ENCODE measurements at places on chromosomes 5 and 9. TPM values are rescaled to one million over a fixed set of nuclear protein-coding genes. Genes with fewer than 3 reads are reported as not detected.

GRCh38 chr5:142576804-142577203 is 109.1 kb downstream of the FGF1 start:
- DNase-seq, result no peak

GRCh38 chr9:83937861-83938455 is 16.7 kb upstream of the KIF27 start:
- DNase-seq, result peak; percentile 21

DNA sequence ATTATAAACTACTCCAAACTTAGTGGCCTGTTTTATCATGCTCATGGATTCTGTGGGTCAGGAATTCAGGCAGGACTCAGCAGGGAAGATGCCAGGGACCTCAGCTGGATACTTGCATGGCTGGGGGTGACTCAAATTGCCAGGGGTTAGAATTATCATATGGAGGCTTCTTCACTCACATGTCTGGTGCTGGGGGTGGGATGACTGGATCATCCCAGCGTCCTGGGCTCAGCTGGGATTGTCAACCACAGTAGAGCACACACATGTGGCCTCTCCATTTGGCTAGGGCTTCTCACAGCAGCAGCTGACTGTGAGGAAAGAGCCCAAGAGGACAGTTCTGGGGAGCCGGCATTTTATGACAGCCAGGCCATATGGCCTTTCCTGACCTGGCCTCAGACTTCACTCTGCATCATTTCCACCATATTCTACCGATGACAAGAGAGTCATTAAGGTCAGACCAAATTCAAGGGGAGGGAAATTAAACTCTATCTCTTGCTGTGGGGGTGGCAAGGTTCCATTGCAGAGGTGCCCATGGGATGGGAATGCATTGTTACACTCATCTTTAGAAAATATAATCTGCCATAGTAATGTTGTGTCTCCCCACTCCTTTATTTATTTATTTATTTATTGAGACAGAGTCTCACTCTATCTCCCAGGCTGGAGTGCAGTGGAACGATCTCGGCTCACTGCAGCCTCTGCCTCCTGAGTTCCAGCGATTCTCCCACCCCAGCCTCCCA is 5.2 kb upstream of the GRK6 start:
- no peak for DNase-seq

DNA sequence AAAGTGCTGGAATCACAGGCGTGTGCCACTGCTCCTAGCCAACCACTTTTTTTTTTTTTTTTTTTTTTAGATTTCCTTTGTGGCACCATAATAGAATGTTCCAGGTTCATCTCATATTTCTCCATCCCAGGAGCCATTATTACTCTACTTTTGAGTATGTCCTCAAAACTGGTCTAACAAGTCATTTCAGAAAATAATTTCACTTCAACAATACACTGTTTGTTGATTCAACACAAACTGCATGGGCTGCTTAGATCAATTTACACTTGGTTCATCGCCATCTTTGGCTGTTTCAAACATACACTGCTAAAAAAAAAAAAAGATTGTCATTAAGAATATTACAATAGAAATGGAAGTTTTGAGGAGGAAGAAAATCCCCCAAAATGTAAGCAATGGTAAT is 57.9 kb downstream of the CSNK1A1 start:
- DNase-seq, result no peak

DNA sequence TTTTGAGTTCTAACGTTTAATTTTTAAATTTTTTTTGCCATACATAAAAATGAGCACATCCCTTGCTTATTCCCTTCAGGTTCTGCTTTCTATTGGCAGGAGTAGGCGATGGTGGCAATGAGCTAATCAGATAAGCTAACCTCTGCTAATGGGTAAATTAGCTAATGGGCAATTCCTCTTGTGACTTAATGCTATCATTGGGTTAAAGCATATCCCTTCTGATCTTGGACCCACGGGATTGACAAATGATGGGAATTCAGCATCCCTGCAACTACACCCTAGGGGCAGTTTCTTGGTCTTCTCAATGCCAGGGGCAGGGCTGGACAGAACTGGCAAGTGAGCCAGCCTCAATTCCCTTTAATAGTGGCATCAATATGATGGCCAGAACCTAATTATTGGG is 70.2 kb upstream of the IL12B start:
- no peak for DNase-seq

COL5A1 gene
- 18.6 TPM for total RNA-seq

DNA sequence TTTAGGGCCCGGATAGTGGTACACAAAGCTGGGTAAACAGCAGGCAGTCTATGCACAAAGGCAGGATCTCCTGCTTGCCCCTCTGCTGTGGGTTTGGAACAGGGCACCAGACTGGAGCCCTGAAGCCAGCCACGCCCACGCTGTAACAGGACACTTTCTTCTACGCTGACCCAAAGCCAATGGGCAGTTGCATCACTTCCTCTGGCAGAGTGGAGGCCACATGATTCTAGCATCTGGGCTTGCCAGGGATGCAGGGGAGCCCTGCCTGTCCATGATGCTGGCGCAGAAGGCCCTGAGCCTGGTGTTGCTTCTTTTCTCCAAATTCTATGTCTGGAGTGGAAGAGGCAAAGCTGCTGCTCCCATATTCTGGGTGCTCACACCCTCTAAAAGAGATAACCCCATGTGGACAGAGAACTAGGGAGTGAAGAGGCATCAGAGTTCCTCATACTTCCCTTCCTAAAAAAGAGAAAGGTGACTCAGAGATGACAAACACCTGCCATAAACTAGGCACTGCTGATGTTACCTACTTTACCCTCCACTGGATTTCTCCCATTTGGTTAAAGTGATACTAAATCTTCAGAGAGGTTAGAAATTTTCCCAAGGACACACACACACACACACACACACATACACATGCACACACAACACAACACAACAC is 260.3 kb upstream of the KLF4 start:
- DNase-seq, result no peak

DNA sequence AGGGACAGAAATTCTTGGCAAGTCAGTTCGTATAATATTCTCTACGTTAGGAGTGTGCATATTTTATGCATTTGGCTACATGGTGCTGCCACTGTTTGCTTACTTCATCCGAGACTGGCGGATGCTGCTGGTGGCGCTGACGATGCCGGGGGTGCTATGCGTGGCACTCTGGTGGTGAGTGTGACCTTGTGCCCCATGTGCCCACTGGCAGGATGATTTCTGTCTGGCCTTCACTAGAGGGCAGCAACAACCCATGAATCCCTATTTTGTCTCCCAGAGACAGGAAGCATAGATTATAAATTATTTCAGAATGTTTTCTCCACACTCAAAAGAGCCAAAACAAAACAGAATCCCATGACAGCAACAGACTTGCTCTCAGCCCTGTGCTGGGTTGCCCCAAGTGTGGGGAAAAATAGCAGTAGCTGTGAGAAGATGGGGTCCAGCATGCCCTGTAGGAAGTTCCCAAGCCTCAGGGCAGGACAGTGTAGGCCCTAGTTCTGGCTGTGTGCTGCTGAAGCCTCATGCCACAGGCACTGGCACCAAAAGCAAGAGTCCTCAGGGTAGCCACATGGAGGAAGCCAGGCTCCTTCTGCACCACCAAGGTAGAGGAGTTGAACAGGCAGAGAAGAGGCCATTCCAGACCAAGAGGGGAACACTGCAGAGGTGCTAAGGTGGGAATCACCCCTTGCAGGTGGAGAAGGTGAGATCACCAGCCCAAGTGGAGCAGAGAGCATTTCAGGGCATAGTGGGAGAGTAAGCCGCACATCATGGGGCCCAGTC is 16.0 kb downstream of the SLC22A5 start:
- DNase-seq, result peak; percentile 21

PHPT1 gene
- total RNA-seq, result 170 TPM

ZNF454 gene
- total RNA-seq, result 0.26 TPM

GRCh38 chr5:60184606-60185005 is 291.1 kb upstream of the PDE4D start:
- no peak for DNase-seq

- DNase-seq, result peak; percentile 22
Observed at GRCh38 chr5:179732918-179733771, 523 bp downstream of the MAML1 start.

CCDC183 gene
- 0.93 TPM for total RNA-seq

DNA sequence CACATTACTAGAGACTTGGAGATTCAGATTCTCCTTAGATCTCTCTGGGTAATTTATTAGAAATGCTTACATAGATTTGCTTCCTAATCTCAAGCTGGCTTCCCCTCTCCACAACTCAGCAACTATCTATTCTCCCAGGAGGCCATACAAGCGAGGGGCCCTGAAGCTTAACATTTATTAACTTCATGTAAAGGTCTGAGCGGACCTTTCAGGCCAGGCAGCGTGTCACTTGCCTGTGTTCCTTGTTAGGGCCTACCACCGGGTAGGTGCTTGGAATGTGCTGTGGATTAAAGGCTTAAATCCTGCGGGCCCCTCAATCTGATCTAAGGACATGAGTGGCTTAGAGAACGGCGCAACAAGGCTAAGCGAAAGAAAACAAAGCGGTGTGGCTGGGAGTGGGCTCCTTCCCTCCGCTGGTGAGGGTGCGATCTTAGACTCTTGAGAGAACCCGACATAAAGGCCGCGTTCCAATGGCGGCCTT is 712 bp upstream of the HSPA4 start:
- DNase-seq, result no peak

DNA sequence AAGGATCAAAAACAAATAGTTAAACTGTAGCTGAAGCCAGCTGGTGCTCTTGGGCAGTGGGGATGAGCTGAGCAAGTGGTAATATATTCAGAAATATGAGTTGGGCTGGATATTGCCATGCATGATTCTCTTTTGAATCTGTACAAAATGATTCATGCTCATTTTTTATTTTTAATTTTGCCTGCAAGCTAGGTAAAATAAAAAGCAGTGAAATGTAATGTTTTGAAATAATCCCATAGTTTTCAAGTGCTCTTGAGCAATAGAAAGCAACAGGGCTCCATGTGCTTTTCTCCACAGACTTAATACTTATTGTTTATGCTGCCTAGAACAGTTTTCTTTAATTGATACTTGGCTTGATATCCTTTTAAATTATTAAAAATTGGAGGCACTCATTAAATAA is 489.3 kb downstream of the TLE4 start:
- no peak for DNase-seq

PCDHB16 gene
- total RNA-seq, result 11.4 TPM

DNA sequence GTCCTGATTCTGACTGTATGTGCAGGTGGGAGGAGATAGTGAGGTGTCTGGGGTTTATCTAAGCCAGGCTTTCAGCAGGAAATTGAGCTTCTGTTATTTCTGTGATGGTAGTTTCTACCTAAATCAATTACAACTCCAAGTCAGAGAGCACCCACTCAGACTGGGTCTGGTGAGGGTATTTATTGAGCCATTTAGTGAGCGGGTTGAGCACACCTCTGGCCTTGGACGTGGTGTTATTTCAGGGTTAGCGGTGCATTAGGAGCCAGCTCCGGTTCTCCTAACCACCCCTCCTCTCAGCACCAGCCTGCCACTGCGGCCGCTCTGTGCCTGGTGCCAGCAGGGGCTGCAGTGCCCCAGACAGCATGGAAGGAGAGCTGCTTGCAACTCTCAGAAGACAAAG is 238.9 kb downstream of the CACNA1B start:
- no peak for DNase-seq

DNA sequence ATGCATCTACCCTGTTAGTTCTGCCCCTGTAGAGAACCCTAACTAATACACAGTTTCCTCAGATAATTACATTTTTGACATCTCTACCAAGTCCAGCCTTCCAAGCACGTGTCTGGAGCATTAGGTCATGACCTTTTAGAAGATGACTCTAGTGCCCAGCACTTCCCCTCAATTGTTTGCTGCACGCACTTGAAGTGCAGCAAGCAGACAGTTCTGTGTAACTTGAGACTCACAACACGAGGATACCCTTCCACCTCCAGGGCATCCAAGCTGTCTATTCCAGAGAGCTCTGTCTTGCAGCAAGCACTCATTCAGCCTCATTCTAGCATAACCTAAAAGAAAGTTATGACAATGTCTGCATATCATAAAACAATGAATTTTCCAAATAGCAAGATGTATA is 1410.5 kb upstream of the CDH18 start:
- no peak for DNase-seq

DNA sequence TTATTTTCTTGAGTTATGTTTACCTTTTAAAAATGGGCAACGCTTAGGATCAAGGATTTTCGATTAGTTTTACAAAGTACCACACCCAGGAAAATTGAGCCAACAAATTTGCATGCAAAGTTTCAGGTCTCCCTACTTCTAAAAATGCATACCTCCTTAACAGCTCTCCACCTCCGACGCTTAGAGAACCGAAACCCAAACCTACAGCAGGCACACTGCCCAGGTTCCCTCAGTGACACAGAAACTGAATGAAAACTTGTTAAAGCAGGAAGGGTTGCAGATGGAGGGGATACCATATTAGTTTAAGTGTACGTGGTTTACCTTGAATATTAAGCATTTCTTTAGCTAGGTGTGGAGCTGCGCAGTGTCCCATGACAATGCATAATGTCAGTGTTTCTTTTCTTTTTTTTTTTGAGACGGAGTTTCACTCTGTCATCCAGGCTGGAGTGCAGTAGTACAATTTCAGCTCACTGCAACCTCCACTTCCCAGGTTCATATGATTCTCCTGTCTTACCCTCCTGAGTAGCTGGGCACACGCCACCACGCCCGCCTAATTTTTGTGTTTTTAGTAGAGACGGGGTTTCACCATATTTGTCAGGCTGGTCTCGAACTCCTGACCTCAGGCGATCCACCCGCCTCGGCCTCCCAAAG is 1.6 kb upstream of the SUB1 start:
- no peak for DNase-seq

GRCh38 chr9:23630488-23630887 is 195.6 kb downstream of the ELAVL2 start:
- no peak for DNase-seq

RC3H2 gene
- total RNA-seq, result 54.1 TPM

DNA sequence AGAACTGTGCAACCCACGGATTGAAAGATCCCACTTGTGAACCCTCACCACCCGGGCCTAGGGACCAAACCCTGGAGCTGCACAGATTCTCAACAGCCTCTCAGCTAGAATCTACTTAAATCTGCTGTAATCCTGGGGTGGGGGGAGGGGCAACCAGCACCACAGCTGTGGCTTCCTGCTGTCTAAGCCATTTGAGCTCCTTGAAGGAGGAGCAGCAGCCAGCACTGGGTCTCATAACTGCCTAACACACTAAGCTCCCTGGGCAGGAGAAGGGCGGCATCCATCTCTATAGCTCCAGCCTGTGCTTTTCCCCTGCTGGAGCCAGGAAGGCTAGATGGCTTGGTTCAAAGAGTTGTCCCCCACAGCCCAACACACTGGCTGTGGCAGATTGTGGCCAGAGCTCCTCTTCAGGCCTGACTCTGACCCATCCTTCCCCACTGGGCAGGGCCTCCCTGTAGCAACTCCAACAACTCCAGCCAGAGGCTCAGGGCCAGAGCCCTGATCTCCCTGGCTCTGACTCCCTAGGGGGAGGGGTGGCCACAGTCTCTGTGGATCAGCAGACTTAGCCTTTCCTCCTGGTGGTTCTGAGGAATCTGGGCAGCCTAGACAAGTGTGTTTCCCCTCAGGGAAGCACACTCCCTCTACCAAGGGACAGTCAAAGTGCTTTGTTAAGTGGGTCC is 72.0 kb upstream of the C9orf72 start:
- no peak for DNase-seq

SLC22A4 gene
- 0.47 TPM for total RNA-seq

ASPN gene
- not detected for total RNA-seq
